ENCODE measurements at places on chromosomes 2 and 18.

DNA sequence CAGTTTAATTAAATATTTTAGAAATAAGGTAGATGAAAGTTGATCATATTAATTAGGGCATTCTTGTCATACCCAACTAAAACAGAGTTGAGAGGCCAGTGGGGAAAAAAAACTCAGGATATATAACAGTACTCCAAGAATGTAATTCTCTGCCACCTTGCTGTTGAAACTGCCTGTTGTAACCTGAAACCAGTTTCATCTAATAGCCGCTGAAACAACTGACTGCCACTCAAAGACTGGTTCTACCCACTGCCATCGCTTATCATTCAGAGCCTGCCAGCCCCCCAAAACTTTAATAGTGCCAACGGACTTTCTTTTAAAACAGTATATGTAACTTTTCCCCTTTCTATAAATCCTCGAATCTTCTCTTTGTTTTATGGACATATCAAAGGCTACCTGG is 37.7 kb upstream of the FSIP2 start:
- no peak for DNase-seq

GRCh38 chr18:36130039-36130831 is 536 bp downstream of the ELP2 start:
- DNase-seq = peak; percentile 23

DNA sequence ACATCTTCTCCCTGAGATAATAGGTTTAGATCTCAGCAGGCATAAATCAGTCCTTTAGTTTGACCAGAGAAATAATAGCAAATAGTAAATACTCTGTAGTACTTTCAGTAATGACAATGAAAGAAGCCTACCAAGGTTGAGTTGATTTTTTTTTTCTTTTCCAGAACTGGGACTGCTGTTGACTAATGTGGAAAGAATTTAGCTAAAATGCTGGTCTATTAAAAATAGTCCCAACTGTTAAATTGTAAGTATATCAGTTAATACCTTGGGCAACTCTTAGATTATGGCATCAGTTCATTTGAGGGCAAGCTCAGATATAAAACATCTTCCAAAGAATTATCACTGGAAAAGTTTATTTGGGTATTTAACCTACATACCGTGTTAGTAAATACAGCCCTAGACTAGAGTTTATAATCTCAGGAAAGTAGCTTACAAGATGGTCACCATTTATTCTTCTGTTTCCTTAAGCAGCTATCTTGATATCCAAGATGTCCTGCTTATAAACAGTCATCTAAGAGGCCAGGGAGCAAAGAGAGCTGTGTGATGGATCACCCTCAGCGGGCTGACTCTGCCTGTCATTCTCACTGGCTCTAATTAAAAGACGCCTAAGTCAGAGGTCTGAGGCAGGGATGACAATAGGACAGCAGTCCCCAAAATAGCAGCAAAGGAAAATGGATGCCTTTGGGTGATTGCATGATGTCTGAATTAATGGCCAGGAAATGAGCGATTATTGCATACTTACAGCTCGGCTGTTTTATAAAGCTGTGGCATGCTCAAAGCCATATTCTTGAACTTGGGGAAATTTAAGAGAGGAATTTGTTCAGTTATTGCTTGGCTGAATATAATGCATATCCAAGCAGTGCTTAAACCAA is 121.3 kb downstream of the MTX2 start:
- DNase-seq = peak; percentile 51

GRCh38 chr18:34870555-34871310 is 160.6 kb downstream of the DTNA start:
- no peak for DNase-seq

DNA sequence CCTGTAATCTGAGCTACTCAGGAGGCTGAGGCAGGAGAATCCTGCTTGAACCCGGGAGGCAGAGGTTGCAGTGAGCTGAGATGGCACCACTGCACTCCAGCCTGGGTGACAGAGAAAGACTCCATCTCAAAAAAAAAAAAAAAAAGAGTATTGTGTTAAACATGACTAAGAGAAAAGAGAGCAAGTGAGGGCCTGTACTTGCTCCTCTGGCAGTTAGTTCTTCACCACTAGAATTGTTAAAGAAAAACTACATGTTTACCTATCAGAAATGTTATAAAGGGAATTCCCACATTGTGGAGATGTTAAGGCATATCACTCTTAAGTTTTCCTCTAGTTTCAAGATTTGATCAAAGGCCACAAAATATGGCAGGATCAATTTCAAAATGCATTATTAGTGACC is 75.4 kb upstream of the LRATD1 start:
- DNase-seq = no peak

GRCh38 chr18:50494569-50494968 is 65.3 kb upstream of the MAPK4 start:
- DNase-seq = no peak

DNA sequence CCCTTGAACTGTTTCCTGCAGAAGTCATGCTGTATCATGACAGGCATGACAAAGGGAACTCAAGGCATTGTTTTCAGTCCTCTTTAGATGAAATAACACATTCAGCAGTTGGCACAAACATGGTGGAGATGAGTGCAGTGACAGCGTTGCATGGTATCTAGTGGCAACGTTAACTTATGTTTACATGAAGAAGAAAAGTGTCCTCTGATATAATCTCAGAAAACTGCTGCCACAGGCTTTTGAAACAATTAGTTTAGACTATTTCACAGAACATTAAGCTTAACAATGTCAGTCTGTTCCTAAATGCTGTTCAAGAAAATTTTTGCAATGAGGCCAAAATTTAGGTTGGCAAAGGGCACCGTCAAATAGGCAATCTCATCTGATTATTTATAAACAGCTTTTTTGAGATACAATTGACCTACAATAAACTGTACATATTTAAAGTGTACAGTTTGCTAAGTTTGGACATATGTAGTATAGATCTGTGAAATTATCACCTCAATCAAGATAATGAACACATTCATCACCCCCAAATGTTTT is 64.7 kb downstream of the LYPD6B start:
- DNase-seq = no peak

- no peak for DNase-seq
Observed at GRCh38 chr2:182496596-182496995, 69.8 kb upstream of the PDE1A start.

DNA sequence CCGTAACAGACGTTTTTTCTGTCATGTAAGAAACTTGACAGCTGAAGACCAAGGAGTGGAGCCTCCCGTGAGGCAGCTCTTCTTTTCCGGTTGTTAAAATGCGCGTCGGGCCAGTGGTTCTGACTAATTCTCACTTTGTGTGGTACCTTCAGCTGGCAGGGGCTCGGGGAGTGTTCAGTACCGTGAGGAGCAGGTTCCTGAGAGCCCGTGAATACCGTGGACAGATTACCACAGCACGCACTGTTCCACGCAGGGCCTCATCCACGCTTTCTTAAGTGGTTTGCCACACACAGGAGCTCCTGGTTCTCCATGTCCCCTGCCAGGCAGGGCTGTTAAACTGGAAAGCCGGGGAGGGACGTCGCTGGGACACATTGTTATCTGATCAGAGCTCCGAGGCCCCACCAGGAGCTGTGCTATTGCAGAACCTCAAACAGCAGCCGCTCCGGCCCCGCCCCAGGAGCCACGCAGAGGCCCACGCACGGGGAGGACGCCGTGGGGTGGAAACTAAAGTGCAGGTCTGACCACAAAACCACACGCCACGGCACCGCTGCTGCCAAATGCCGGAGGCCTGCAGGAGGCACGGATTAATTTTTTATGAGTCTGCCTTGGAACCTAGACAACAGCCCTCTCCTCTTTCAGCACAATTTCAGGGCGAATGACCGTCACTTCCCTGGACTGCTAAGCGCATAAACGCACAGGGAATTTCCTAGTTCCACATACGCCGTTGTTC is 43.3 kb downstream of the NFATC1 start:
- no peak for DNase-seq

DNA sequence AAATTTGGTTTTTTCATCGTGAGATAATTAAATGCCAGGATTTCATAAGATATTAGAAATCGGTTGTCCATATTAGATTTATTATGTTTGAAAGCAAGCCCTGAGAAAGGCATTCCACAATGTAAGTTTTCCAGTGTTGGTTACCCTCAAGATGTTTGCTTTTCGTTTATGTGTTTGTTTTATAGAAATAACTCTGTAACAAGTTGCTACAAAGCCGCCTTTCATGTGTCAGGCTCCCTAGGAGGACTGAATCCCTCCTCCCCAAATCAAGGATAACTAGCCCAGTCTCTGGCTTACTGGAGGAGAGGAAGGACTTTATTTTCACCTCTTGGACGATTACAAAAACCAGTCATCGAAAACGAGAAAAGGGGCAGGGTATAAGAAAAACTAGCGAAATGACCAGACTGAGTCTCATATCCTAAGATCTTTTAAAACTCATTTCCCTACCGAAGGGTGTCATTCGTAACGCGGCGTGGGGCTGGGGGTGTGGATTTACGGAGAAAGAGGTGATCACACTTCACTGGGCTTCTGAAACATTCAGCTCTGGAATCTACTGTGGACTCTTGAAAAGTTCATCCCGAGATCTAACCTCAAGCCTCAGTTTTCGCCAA is 1.0 kb upstream of the PEX13 start:
- DNase-seq = no peak

- peak; percentile 68 for DNase-seq
Observed at GRCh38 chr2:86372641-86373502, 35.4 kb upstream of the REEP1 start.

All from GM23248 (cell line).